ENCODE measurements at places on chromosomes 4 and X. TPM values are rescaled to one million over a fixed set of nuclear protein-coding genes. Genes with fewer than 3 reads are reported as not detected.

GRCh38 chr4:168694667-168695066 lies 197.8 kb downstream of the PALLD start:
- peak; percentile 58 for DNase-seq

DNA sequence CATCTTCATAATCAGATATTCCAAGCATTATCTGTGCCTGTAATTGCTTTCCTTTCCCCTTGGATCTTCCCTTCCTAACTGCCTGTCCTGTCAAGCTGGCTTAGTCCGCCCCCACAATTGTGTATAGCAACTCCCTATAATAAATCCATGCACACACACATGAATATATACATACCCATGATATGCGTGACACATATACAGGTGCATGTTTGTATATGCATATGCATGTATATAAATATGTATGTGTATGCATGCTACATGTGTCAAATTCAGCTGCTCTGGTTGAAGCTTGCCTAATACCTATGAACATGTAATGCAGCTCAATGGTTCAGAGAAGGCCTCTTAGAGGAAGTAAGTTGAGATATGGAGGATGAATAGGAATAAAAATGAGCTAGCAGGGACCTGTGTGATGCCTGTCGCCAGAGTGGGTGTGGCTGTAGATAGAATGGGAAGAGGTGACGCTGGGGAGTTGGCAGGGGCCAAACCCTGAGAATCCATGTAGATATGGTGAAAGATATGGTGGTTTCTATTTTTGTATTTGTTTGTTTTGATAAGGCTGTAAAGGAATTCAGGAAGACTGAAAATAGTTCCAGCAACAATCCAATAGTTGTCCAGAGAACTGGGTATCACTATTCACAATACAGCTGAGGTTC lies 595.0 kb upstream of the BOD1L1 start:
- DNase-seq: no peak

DNA sequence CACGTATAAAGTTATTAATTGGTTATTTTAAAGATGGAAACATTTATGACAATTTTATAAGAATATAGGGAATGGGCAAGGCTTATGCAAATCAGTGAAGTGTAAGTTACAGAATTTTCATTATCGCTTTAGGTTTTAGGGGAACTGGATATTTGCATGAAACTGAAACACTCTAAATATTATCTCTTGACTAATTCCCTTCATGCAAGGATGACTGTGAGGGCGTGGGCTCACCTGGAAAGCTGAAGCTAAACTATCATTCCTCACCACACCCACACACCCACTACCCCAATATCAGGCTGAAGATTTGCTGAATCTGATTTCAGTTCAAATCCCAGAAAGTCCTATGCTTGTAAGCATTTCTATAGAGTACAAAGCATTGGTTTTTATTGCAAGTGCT lies 81.7 kb upstream of the ARHGAP24 start:
- DNase-seq: no peak

Gene HMX1
- not detected for total RNA-seq

DNA sequence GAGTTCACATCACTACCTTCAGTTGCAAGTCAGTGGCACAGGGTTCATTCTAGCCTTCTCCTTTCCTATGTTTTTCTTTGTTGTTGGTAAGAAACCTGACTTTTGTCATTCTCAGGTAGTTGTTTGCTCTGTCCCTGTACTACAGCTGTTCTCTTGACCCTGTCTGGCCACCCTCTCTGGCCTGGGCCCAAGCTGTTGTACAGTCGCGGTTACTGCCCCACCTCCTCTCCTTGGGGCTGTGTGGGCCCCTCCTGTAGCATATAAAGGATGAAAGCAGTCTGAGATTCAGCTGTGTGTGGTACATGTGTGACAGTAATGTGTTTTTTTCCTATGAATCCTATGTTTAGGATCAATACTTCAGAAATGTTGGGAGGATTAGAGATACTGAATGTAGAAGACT lies 12.5 kb downstream of the MOB1B start:
- no peak for DNase-seq

- DNase-seq: no peak
Measured at GRCh38 chr4:48129307-48130014, 4.6 kb downstream of the TXK start.

All from tongue (tissue), 3 donors.